Right renal cortex interstitium (tissue), 3 donors: ENCODE measurements at places on chromosomes 4 and X. TPM values are rescaled to one million over a fixed set of nuclear protein-coding genes. Genes with fewer than 3 reads are reported as not detected.

DNA sequence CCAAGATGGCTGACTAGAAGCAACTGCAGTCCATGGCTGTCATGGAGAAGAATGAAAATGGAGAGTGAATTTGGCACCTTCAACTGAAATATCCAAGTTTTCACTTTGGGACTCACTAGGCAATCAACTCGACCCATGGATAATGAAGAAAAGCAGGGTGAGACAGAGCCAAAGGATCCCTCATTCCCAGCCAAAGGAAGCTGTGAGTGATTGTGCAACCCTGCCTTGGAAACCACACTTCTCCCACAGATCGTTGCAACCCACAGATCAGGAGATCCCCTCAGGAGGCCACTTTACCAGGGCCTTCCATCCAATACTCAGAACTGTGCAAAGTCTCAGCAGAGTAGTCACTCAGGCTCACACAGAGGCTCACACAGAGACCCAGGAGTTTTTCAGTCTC, 4.5 kb downstream of the CFAP299 start:
- no peak for DNase-seq

GRCh38 chr4:100988876-100989275, 358.4 kb downstream of the PPP3CA start:
- no peak for DNase-seq

GRCh38 chr4:111946800-111947199, 198.5 kb upstream of the FAM241A start:
- DNase-seq, result no peak

- DNase-seq, result no peak
Observed at GRCh38 chr4:115437739-115438138, 324.3 kb upstream of the NDST4 start.

GRCh38 chrX:2466876-2467656, 33.7 kb downstream of the DHRSX start:
- DNase-seq, result no peak

DNA sequence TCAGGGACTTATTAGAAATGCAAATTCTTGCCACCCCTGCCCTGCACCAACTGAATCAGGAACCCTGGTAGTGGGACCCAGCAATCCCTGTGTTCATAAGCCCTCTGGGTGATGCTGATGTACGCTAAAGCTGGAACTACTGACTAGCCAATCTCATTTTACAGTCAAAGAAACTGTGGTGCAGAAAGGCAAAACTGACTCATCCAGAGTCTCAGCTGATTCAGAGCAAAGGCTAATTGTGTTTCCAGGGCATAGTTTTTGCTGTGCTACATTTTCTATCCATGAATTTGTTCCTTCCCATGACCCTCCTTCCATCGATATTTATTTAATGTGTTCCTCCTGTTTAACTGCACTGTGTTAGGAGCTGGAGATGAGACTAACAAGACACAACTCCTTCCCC, 207.5 kb downstream of the REPS2 start:
- no peak for DNase-seq

The SRPK3 gene
- 0.72 TPM for polyA plus RNA-seq

The PNMA3 gene
- polyA plus RNA-seq, result 27.8 TPM

The TMPRSS11F gene
- polyA plus RNA-seq, result not detected
